ENCODE measurements at places on chromosomes 4 and X. TPM values are rescaled to one million over a fixed set of nuclear protein-coding genes. Genes with fewer than 3 reads are reported as not detected.

Gene MAGEC2
- total RNA-seq, result not detected

Gene XPNPEP2
- 0.93 TPM for total RNA-seq

Gene FAM241A
- 6.3 TPM for total RNA-seq

Gene ADH4
- 0.38 TPM for total RNA-seq

Gene DOCK11
- total RNA-seq, result 55.0 TPM

Gene SASH3
- 41.2 TPM for total RNA-seq

GRCh38 chr4:76084542-76084941, 10.0 kb downstream of the ART3 start:
- H3K27ac ChIP-seq, result no peak overlapping the region
- H3K4me1 ChIP-seq, result no peaks in the 10 kb centered on the region
- no peaks in the 10 kb centered on the region for H3K27me3 ChIP-seq

DNA sequence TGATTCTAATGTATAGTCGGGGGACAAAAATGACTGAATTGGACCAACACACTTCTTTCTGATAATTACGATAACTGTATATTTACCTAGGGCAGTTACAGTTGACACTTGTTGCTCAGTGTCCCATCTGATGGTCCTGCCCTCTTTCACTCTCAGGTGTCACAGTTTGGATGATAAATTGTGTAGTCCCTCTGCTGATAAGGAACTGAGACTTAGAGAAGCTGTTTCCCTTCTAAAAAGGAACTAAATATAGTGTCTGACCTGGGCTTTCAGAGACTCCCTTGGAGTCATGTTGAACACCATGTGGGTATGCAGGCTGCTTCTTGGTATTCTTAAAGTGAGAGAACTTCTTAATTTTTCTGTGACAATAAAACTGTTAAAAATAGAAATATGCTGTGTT, 23.7 kb upstream of the PNPLA4 start:
- H3K4me1 ChIP-seq, result no peaks in the 10 kb centered on the region
- H3K27ac ChIP-seq, result no peak overlapping the region
- DNase-seq, result no peak
- no peaks in the 10 kb centered on the region for H3K27me3 ChIP-seq
- no peaks in the 10 kb centered on the region for H3K36me3 ChIP-seq

GRCh38 chr4:145823743-145824142, 114.9 kb downstream of the ZNF827 start:
- no peak overlapping the region for H3K4me3 ChIP-seq
- no peaks in the 10 kb centered on the region for H3K4me1 ChIP-seq
- no peak for DNase-seq
- no peak overlapping the region for H3K27ac ChIP-seq
- H3K36me3 ChIP-seq, result no peaks in the 10 kb centered on the region

- no peaks in the 10 kb centered on the region for H3K27me3 ChIP-seq
- no peaks in the 10 kb centered on the region for H3K36me3 ChIP-seq
- no peak for DNase-seq
- H3K27ac ChIP-seq, result no peak overlapping the region
These were observed 7.3 kb upstream of the SH3BP2 start for GRCh38 chr4:2785613-2786012.

- peak overlapping the region; percentile 78 for H3K27ac ChIP-seq
- no peak overlapping the region for H3K4me3 ChIP-seq
- no peak for DNase-seq
These were observed 48.7 kb downstream of the HTT start for GRCh38 chr4:3123181-3123671.

DNA sequence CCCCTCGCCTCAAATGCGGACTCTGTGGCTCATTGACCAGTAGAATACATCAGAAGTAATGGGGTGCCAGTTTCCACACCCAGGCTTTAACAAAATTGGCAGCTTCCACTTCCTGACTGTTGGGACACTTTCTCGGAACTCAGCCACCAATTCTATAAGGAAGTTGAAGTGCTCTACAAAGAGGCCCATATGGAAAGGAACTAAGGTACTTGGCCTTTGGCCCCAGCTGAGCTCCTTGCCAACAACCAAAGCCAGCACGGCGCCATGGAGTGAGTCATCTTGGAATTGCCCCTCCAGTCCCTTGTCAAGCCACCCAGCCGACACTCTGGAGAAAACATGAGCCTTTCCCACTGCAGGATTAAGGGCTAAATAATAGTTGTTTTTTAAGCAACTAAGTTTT, 262.2 kb upstream of the INTU start:
- no peaks in the 10 kb centered on the region for H3K36me3 ChIP-seq
- H3K27me3 ChIP-seq, result no peaks in the 10 kb centered on the region
- DNase-seq, result peak; percentile 68
- H3K4me3 ChIP-seq, result no peak overlapping the region

DNA sequence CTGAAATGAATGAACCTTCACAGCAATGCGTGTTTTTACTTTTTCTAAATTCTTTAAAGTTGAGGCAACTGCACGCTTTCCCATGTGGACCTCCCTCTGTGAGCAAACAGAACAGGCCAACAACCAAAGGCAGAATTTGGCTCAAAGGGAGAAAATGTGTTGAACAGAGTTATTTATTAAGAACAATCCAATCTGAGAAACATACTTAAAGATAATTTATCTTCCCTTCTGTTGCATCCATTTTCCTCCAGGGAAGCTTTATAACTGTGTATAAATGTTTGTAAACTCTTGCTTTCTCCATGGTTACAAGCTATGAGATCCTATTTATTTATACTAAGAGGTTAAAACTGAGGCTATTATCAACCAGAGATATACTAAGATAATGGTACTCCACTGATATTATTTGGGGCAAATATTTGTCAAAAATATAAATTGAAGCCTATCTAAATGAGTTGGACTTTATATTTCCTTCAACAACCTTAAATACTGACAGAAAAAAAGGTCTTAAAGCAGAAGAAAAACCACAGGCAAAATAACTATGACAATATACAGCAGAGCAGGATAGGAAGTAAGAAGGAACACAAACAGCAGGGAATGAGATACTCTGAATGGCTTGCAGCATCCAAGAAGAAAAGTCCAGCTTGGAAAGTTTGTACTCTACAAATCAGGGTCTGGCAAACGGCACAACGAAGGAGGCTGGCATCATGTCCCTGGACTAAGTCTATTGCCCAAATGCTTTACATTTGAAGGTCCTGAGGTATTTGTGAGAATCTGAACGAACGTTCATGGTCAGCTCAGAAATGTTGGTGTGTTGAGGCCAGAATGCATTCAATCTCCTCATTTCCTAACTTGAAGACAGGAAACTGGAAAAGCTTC, 663.2 kb upstream of the INTU start:
- H3K36me3 ChIP-seq, result no peaks in the 10 kb centered on the region
- no peak for DNase-seq
- no peak overlapping the region for H3K4me3 ChIP-seq
- H3K27me3 ChIP-seq, result no peaks in the 10 kb centered on the region
- H3K4me1 ChIP-seq, result no peaks in the 10 kb centered on the region

- H3K4me1 ChIP-seq, result no peaks in the 10 kb centered on the region
- no peak overlapping the region for H3K4me3 ChIP-seq
- no peak overlapping the region for H3K27ac ChIP-seq
- H3K36me3 ChIP-seq, result no peaks in the 10 kb centered on the region
- H3K27me3 ChIP-seq, result no peaks in the 10 kb centered on the region
These were observed 46.0 kb downstream of the COQ2 start for GRCh38 chr4:83238393-83239248.

DNA sequence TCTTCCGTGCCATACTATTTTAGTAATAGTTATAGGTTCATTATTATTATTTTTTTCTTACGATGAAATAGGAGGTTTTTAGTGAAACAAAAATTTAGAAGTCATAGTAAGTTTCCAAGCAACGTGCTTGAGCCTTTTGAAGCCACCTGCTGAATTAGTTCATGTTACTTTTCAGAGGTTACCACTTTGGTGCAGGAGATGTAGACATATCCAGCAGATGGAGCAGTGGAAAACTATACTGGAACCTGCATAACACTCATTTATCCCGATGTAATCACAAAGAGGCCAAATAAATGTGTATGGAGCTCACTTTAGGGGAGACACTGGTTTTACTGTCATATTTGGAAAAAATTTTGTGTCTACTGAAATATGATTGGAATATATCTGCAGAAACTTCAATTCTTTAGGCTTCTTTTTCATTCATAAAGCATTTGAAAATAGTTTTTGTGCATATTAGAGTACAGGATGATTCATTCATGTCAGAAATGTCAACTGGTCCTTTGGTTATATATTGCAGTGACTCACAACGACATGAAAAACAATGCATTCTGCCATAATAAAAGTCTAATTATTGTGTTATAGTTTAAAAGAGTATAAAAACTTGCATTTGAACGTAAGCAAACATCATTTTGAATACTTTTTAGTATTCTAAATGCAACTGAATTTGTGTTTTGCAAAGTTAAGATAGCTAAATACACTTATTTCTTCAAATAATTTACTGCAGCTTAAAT, 2182.9 kb upstream of the TENM3 start:
- DNase-seq, result no peak
- H3K27me3 ChIP-seq, result peaks cover 48% of the 10 kb centered on the region
- no peaks in the 10 kb centered on the region for H3K36me3 ChIP-seq
- H3K4me1 ChIP-seq, result peaks cover 8% of the 10 kb centered on the region

- no peaks in the 10 kb centered on the region for H3K4me1 ChIP-seq
- H3K4me3 ChIP-seq, result no peak overlapping the region
- no peak for DNase-seq
- no peak overlapping the region for H3K27ac ChIP-seq
- no peaks in the 10 kb centered on the region for H3K36me3 ChIP-seq
- no peaks in the 10 kb centered on the region for H3K27me3 ChIP-seq
These were observed 124.2 kb downstream of the NFKB1 start for GRCh38 chr4:102625232-102625930.

Data from upper lobe of right lung (tissue), 1 donor.